ENCODE measurements at places on chromosomes 6 and 20.
A peak's percentile ranks its signal among the peaks of the same experiment; 100 is the strongest.

DNA sequence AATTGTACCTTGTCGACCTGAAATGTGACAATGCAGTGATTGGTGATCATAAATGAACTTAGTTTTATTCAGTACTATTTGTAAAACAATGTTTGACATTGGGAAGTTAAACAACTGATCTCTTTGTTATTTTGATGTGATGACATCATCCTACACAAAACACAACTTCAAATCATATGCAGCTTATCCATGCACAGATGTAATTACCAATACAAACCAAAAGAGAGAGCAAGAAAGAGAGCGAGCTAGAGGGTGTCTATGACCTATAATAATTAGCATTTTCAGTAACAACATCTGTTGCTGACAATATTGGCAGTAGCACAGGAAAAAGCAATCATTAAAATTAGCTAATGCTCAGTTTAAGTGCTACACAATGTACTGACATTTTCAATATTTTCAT lies 320.9 kb downstream of the UTRN start:
- no peak for DNase-seq

GRCh38 chr6:139862311-139862710 lies 487.9 kb upstream of the CITED2 start:
- DNase-seq: no peak

DNA sequence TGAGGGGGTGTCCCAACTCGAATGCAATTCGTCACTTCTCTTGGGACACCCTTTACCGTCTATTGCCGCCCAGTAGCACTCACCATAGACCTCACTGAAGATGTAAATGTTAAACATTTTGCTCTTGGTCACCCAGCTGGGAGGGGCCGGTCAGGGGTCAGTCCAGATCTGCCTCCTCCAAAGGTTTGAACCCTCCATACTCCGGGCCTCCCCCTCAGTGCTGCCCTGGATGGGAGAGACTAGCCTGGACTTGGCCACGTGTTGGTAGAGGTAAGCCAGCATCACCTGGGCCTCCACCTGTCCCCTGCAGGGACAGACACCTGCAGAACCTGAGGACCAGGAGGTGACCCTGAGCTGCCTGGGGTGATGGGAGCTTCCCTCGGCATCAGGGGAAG lies 5.0 kb upstream of the MYT1 start:
- DNase-seq: no peak

- DNase-seq: no peak
Observed at GRCh38 chr6:151804585-151805285, 2.7 kb upstream of the ESR1 start.

DNA sequence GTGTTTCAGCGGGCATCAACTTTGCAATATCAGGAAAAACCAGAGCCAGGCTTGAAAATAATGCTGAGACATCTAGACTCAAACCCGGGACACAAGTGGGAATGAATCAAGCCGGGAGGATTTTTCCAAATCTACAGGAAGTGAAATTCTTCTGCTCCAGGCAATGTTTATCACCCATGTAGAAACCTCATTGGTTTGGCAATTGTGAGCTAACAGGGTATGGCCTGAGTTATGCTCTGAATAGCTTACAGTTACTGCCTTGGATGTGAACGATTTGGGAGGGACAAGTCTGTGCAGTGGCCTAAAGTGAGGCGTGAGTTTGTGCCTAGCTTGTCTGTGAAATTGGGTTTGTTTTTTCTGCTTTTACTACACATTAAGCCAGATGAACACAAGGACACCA lies 87.4 kb downstream of the PCSK2 start:
- DNase-seq: no peak

GRCh38 chr20:23601715-23602114 lies 4.0 kb downstream of the CST9 start:
- no peak for DNase-seq

- DNase-seq: peak; percentile 10
Observed at GRCh38 chr20:21623074-21623780, 82.2 kb upstream of the PAX1 start.
